ENCODE measurements at places on chromosomes 16 and 17.

DNA sequence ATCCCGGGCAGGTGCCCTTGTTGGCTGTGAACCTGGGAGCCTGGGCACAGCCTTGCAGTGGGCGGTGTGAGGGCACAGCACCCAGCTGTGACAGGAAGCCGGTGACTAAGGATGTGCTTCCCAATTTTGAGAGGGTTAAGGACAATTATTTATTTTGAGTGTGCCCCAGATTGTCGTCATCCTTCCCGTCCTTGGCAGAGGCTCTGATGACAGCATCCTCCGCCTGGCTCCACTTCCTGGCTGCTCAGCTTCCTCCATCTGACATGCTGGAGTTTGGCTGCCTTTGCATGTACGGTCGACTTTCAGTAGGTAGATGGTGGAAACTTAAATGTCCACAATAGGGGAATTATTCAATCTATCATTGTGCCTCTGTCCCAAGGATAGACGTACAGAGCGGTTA, 282.4 kb upstream of the EEF2KMT start:
- DNase-seq: no peak

DNA sequence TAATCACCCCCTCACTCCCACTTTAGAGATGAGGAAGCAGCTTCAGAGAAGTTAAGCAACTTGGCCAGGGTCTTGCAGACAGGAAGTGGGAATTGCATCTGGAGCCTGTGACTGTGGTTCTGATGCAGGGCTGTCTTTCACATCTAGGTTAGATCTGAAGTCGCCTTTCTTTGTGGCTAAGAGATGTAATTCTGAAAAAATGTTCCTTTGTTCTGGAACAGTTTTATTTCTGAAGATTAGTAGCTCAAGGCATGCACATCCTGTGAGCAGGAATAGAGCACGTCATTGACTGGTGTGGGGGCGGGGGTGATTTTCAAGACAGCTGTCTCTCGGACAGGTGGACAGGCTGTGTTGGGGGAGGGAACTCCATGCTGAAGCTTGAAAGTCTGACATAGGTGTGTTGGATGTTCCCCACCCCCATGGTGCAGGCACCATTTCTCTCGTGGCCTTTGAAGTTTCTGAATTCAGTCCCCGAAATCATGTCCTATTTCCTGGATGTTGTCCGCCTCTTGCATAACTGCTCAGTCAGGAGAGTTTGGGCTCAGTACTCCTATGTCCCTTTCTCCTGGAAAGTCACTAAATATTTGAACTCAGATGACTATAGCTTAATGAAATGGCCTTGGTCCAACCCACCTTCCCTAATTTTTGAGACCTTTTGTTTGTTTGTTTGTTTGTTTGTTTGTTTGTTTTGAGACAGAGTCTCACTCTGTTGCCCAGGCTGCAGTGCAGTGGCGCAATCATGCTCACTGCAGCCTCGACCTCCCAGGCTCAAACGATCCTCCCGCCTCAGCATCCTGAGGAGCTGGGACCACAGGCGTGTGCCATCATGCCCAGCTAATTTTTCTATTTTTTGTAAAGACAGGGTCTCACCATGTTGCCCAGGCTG, 21.0 kb upstream of the HERPUD1 start:
- DNase-seq: no peak

DNA sequence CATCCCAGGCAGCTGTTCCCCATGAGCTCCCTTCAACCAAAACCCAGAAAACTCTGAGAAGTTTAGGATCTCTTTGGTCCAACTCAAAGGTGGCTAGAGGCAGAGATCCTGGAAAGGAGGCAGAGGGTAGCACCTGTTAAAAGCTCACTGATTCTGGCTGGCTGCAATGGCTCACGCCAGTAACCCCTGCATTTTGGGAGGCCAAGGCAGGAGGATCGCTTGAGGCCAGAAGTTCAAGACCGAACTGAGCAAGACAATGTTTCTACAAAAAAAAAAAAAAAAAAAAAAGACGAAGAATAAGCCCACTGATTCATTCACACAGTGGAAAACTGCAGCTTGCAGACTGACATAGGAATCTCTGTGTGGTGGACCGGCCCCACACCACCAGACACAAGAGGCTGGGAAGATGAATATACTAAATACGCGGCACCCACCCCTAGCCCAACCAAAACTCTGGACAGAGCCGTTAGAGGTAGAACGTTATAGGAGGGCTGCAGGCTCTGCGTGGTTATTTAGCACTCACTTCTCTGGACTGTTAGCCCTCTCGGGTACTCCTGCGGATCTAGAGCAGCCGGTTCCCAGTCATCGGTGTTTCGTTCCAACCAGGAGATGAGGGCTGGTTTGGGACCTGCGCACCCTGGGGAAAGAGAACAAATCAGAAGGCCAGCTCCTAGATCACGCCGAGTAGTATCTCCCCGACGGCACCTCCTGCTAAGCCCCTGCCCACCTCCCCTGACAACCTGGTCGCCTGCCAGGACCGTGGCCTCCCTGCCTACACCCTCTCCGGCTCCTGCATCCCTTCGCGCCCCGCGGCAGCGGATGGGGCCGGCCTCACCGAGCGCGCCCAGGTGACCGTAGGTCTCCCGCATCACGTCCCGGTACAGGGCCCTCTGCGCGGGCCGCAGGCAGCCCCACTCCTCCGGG, 925 bp downstream of the ZNF689 start:
- no peak for DNase-seq

DNA sequence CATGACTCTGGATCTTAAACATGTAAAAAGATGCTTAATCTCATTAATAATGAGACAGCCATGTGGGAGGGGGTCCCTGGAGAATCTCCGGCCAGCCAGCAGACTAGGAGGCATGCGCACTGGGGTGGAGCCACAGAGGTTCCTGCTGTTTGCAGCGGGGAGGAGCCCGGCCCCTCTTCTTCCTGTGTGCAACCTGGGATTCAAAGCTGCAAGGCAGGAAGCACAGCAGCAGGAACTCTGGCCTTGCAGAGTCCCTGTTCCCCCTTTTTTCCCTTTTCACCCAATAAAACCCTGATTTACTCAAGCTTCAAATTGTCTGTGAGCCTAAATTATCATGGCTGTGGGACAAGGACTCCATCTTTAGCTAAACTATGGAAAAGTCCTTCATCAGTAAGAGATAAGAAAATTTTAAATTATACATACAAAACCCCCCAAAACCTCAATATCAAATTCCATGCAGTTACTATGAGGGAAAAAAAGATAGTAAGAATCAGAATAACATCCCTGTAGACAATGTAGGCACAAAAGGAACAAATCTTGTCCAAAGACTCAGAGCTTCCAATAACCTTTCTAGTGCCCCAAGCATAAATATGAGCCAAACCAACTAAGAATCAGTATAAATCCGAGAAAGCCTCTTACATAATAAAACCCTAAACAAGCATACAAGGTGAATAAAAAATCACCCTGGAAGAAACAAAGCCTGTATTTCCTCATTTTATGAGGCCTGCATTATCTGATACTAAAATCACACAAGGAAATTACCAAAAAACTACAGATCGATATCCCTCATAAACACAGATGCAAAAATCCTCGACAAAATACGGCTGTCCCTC, 12.1 kb downstream of the CFDP1 start:
- no peak for DNase-seq

GRCh38 chr16:5756969-5757368, 659.4 kb upstream of the EEF2KMT start:
- no peak for DNase-seq

- no peak for DNase-seq
Observed at GRCh38 chr17:80981062-80981902, 10.4 kb upstream of the CHMP6 start.
